ENCODE measurements at places on chromosomes 2 and 18. TPM values are rescaled to one million over a fixed set of nuclear protein-coding genes. Genes with fewer than 3 reads are reported as not detected.

- DNase-seq: peak; percentile 64
Measured at GRCh38 chr2:101188683-101189405, 37.7 kb upstream of the TBC1D8 start.

DNA sequence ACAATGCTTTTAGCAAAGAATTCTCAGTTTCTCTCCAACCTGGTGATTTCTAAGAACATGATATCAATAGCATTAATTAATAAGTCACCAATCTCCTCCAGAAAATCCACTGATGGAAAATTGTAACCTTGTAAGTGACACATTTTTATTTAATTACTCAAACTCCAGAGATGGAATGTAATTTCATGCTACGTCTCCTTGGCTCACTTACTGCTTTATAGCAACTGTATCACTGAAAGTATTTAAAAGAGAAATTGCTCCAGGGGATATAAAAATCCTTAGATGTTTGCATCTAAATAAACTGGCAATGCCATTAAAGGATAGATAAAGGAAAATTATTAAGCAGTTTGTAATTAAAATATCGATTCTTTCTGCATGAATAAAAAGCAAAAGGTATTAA, 325.4 kb downstream of the TSN start:
- no peak for DNase-seq

C2orf78 gene
- total RNA-seq: 0.09 TPM

GRCh38 chr2:226733189-226733858, 66.3 kb downstream of the IRS1 start:
- DNase-seq: no peak

FOXI3 gene
- 18.3 TPM for total RNA-seq

TMEM169 gene
- 1.0 TPM for total RNA-seq

DNA sequence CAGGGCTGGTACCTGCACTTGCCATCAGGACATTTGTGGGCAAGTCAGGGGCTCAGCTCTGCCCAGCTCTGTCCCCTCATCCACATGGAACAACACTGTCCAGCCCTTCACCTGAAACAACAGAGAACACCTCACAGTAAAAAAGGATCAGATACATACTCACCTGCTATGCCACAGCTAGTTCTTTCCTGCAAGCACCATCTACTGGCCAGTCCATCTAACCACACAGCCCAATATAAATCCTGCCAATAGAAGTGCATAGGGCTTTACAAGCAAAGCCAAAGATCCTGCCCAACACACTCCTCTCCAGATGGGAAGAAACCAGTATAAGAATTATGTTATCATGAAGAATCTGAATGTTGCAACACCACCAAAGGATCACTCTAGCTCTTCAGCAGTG, 52.2 kb upstream of the GALNT13 start:
- peak; percentile 46 for DNase-seq

DNA sequence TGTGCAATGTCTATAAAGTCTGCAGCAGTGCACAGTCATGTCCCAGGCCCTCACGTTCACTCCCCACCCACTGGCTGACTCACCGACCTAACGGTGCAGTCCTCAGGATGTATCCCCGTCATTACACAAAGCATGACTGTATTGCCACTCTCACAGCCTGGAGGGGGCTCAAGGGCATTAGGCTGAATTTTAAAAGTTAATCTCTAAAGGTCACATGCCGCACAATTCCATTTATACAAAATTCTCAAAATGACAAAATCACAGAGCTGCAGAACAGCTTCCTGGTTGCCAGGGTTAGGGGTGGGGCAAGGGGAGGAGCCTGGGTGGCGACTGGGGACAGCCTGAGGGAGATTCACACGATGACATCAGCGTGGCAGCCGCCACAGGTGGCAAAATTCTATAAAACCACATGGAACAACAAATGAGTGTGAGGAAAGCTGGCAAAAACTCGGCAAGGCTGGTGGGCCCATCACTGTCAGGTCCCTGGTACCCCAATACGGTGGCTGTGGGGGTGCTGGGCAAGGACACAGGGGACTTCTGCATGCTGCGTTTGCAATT, 97.6 kb downstream of the NDUFA10 start:
- DNase-seq: peak; percentile 31

DNA sequence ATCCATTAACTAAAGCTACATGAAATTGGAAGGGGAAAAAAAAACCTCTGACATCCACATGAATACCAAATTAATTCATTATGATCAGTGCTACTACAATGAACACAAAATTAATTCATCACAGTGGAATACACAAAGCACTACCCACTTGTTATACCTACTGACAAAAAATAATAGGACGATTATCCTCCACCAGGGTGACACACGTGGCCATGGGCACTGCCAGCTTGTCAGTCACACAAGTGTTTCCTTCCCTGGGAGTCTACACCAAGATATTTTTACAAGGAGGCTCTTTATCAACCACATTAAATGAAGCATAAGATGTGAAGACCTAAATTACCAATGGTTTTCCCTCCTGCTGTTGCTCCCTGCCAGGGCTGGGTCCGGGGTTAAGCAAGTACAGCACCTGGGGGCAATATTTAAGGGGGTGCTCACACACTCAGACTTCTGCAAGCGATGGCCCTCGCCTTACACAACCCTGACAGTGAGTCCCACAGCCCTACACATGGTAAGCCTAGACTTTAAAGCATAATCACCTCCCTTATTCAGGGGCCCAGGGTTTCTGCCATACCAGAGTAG, 90.1 kb downstream of the TCF4 start:
- DNase-seq: no peak

DNA sequence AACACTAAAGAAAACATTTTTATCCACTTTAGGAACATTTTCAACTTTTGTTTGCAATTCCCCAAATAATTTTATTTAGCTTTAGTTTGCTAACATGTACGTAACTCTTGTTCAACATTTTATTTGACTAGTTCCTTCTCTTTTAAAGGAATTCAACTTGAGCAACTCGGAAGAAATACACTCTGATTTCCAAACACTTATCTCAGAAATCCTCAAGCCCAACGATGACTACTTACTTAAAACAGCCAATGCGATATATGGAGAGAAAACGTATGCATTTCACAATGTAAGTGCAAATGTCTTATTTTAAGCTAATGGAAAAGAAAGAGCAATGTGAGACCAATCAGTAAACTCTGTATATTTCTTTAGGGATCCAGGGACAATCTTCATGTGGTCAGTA, 10.1 kb downstream of the SERPINB10 start:
- DNase-seq: no peak

GRCh38 chr2:207260021-207260420, 94.3 kb upstream of the KLF7 start:
- DNase-seq: no peak

DNA sequence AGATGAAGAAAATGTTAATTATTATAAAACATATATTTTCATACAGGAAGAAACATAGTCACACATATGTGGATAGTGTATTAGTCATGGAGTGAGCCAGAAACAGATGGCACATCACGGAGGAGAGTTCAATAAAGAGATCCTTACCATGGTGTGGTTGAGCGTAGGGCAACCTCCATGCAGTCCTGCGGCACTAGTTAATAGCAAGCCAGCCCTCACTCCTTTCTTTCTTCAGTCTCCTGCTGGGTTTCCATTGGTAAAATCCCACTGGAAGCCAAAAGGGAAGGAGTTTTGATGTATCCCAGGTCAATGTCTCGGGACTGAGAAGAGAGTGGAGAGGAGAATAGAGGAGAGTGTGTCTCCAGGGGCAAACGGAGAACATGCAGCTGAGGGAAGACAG, 328.1 kb downstream of the NR4A2 start:
- no peak for DNase-seq

FEV gene
- total RNA-seq: not detected

- no peak for DNase-seq
Measured at GRCh38 chr2:118177884-118178283, 89.6 kb downstream of the INSIG2 start.

- no peak for DNase-seq
Measured at GRCh38 chr2:212520340-212520739, 18.3 kb downstream of the ERBB4 start.

- DNase-seq: no peak
Measured at GRCh38 chr18:23986600-23987359, 27.8 kb upstream of the TTC39C start.

DNA sequence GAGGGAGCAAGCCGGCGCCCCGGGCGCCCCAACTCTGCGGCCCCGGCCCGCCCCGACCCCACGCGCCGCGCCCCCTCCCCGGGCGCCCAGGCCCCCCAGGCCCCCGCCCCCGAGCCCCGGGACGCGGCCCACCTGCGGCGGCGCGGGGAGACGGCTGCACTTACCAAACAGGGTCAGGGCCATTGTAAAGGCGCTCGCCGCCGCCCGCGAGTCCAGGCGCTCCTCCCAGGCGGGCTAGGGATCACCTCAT, 526 bp downstream of the CHN1 start:
- peak; percentile 67 for DNase-seq

DNA sequence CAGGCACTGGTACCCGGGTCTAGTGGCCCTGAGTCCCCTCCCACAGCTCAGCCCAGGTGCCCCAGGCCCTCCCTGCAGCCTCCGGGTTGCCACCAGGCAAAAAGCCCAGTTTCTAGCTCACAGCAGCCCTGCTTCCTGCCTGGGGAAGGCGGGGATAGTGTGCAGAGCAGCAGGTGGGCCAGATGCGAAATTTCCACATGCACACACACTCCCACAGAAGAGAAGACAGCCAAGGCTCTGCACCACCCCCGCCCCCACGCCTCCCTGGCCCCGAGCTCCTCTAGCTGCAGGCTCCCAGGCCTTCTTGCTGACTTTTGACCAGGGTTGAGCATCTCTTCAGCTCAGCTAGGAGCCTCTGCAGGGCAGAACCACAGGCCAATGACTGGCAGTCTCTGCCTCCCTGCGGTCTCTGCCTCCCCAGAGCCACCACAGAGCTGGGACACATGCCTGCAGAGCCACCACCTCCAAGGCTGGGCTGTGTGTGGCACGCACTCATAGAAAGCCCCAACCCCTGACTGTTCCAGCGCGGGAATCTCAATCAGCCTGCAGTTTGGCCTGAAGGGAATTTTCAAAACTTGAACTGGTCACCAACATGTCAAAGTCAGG, 7.2 kb downstream of the SLC66A2 start:
- peak; percentile 28 for DNase-seq

- no peak for DNase-seq
Measured at GRCh38 chr18:23648940-23649607, 13.6 kb downstream of the ANKRD29 start.

ABCB11 gene
- not detected for total RNA-seq

FSHR gene
- not detected for total RNA-seq

GRCh38 chr2:10048501-10049171, 5.3 kb downstream of the KLF11 start:
- DNase-seq: no peak

DNA sequence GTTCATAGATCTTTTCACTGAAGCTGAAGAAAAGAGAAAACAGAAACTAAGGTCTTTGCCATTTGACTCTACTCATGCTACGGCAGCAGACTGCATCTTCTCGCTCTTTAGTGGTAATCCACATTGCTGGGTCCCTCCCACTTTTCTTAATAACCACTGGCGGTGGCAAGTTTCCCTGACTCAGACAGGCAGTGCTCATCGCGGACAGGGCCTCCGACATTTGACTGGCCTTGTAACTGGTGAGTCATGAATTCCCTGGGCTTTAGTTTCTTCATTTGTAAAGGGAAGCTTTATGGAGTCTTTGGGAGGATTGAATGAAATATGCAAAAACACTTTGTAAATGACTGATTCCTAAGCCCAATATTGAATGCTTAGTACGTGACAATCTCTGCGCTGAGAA, 238.2 kb upstream of the RBBP8 start:
- DNase-seq: peak; percentile 61

DNA sequence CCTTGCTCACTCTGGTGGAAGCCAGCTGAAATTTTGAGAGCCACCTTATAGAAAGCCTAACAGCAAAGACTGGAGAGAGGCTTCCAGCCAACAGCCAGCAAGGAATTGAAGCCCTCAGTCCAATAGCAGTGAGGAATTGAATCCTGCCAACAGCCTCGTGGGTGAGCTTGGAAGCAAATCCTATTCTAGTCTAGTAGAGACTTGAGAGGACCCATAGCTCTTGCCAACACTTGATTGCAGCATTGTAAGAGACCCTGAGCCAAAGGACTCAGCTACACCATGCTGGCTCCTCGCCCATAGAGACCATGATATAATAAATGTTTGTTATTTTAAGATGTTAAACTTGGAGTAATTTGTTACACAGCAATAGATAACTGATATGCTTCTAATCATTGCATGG, 403.0 kb upstream of the TNP1 start:
- no peak for DNase-seq

ATOH8 gene
- 0.22 TPM for total RNA-seq

SKOR2 gene
- 0.18 TPM for total RNA-seq

- DNase-seq: no peak
Measured at GRCh38 chr2:9793156-9793917, 49.9 kb upstream of the TAF1B start.

DNA sequence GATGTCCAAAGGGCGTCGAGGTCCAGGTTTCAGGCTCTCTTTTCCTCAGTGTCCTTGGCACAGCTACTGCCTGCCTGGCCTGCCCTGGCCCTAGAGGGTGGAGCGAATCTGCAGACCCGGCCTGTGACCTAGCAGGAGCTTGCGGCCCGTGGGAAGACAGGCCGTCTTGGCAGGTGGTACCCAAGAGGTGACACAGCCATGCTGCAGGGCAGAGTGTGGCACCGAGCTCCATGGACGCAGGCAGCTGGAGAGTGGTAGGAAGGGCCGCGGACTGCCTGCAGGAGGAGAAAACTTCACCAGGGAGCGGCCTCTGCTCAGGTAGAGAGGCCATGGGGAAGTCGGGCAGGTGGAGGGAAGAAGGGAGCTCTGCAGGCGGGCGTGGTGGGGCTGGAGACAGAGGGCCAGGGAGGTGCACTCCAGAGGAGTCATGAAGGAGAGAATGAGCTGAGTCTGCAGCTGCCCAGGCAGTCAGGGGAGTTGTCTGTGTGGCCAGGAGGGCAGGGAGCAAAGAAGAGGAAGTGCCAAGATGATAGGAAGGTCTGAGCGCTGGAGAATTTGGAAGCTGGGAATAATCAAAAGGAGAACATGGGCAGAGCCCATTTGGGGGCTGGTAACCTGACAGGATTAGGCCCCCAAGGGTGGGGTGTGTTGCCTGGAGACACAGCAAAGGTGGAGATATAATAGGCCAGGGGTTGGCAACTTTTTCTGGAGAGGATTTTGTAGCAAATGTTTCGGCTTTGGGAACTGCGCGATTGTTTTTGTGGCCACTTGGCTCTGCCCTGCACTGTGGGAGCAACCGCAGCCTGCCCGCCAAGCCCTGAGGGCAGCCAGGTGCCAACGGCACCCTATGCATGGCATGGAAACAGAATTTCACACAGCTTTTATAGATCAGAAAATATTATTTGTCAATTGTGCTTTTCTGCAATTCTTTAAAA, 154.4 kb upstream of the PXDN start:
- DNase-seq: no peak

DNA sequence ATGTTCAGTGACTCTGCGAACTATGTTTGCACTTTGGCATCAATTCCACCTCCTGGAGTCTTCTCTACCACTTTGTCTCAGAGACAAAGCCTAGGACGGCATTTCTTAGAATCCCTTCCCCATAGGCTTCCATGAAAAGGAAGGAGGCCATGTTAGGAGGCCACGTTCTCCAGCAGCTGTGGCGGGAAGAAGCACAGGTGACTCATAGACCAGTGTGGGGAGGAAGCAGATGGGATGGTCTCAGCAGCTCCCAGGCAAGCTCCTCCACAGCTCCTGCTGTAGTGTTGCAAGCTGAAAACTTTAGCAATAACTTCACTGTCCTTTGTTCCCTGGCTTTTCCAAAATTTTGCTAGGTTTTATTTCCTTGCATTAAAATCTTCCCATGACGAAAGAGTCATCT, 781.3 kb upstream of the ID2 start:
- no peak for DNase-seq
